ENCODE measurements at places on chromosomes 16 and 17.

GRCh38 chr17:38402897-38403296 lies 25.4 kb upstream of the ARHGAP23 start:
- DNase-seq: no peak

DNA sequence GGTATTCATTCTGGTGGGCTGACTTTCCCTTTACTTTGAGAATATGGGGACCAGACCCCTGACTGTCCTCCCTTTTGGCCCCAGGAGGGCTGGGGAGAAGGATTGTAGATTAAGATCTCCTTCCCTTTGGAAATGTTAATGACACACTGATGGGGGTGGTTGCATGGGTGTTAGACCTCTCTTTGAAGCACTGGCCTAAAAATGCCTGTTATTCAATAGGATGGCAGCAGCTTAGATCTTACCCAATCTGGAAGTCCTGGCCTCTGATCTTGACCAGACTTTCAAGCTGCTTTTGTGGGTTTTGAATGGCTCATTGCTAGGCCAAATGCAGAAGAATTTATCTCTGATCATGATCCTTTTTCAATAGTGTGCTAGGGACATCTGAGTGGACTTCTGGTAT lies 25.7 kb downstream of the MAP3K3 start:
- no peak for DNase-seq

DNA sequence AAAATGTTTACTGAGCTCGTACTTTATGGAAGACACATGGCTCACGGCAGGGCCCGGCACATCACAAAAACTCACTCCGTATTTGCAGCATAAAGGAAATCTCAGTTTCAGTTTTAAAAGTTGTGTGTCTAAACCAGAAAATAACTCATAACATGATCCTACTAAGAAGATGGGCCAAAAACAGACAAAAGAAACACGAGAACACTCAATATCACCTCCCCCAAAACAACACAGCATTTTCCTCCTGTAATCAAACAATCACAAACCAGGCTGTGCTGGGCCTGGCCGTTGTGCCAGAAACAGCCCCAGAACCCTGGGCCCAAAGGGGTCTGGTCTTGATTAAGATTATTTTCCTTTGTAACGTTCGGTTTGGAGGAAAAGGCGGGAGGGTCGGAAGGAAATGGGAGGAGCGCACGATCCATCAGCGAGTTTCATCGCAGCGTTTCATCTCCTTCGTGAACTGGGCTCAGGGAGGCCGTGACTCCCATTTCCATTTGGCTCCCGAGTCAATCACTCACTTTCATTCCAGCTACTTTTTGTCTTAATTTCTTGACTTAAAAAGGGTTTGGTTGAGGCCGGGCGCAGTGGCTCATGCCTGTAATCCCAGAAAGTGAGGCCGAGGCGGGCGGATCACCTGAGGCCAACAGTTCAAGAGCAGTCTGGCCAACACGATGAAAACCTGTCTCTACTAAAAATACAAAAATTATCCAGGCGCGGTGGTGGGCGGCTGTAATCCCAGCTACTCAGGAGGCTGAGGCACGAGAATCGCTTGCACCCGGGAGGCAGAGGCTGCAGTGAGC lies 61.4 kb downstream of the NXN start:
- no peak for DNase-seq

GRCh38 chr16:67326472-67327309 lies at the start of the genes KCTD19 and LRRC36:
Gene KCTD19, minus strand, starts transcription at chr16:67326741. Its CDS starts 34 bp downstream, at chr16:67326707.
Gene LRRC36, plus strand, starts transcription at chr16:67326815. Its CDS starts 48 bp downstream, at chr16:67326863.
- DNase-seq: peak; percentile 34

DNA sequence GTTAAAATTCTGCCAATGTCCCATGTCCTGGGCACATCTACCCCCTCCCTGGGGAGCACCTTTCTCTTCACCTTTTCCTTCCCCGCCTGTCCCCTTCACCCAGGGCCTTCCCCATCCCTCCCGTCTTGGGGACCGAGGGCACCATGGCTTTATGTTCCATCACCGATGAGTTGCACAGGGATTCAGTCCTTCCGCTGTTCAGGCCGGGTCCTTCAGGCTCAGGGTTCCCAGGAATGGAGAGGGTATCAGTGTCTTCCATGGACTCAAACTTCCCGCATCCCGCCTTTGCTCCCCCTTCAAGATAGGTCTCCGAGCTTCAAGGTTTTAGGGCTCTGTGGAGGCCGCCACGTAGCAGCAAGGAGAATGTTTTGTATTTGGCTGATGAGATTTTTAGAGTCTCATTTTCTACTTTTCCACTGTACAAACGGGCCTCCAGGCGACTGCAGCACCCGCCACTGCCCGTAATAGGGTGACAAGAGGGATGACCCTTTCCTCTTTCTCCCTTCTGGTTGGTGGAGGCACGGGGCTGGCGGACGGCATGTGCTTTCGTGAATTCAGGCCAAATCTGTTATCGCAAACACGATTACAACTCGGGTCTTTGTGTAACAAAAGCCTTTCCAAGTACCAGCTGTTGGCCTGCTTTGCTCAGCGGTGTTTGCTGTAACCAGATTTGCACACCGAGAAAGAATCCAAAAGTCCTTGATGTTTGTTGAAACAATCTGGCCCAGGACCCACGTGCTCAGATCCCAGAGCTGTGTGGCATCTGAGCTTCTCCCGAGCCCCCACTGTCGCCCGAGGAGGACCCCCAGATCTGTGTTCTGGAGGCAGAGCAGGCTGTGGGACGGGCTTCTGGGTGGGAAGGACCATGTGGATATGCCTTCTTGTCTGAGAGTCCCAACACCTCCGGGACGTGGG lies 236.3 kb downstream of the SEC14L1 start:
- DNase-seq: no peak

GRCh38 chr16:73086108-73086507 lies 38.2 kb upstream of the ZFHX3 start:
- no peak for DNase-seq

DNA sequence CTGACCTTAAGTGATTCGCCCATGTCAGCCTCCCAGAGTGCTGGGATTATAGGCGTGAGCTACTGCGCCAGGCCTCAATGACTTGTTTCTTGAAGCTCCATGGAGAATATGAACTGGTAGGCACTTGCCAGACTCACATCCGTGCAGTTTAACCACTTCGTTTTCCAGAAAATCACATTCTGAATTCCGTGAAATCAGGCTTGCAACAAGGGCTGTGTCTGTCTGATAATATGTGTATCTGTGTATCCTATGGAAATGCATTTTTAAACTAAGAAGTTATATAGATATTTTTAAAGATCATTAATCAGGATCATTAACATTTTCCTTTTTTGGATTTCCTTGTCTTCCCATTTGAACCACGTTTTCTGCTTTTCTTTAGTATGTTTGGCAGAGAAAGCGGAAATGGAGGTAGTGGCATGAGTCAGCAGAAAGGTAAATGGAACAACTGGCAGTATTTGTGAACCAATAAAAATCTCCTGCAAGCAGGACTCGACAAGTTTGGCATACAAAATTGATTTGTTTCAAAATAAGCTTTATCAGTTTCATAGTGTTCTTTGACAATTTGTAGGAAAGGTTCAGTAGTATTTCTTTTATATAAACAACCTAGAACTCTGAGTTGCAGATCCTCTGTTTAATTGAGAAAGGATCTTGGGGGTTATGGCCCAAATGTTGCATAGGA lies 33.0 kb downstream of the USP10 start:
- no peak for DNase-seq

DNA sequence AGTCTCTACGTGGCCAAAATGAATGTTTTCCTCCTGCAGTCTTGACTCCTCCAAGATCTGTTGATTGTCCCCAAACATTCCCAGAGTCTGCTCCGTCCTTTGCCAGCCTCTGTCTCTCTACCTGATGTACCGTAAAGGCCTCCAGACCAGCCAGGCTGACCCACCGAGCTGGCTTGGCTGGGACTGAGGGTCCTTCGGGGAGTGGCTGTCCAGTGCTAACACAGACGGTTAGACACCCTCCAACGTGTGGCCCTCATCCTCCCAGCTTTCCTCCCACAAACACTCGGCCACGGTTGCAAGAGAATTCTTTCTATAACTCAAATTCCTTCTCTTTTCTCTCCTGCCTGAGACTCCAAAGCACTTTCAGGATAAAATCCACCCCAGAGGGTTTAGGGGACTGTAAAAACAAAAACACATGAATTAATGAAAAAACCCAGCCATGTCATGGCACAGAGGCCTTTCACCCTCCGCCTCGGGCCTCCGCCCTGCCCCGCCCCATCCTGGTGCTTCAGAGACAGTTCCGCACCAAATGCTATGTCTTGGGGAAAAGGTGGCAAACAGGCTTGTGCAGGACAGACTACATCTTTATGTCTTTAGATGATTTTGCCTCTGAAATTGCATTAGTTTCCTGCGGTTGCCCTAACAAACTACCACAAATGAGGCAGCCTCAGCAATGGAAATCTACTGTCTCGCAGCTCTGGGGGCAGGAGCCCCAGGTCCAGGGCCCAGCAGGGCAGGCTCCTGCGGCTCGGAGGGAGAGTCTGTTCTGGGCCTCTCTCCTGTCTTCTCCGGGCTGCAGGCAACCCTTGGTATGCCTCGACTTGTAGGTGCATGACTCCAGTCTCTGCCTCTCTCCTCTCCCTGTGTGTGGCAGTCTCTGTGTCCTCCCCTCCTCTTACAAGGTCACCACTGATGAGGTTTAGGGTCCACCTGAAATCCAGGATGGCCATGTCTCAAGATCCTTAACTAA lies 72.5 kb upstream of the CBX4 start:
- DNase-seq: no peak

DNA sequence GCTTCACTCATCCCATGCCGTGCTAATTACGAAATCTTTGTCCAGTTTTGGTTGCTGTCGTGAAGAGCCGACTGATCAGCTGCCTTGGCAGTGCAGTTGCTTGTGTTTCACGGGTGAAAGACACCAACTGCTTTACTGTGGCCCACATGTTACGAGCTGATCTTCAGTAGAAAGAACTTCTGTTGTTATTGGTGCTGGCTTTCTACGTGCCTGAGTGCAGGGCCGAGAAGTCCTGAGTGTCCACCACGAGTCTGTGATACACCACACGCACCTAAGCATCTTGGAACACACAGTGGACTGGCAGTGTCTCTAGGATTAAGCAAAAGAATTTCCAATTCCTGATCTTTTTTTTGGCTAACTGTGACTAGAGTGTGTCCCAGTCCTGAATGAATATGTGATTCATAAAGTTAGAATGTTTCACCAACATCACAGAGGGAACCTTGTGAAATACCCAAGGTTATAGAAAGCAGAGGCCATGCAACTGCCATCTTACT lies 70.4 kb upstream of the CLEC18A start:
- DNase-seq: no peak

GRCh38 chr16:24609740-24610415 lies 70.5 kb downstream of the RBBP6 start:
- DNase-seq: peak; percentile 11

- DNase-seq: no peak
Measured at GRCh38 chr17:78304549-78305037, 55.3 kb downstream of the SOCS3 start.

- peak; percentile 47 for DNase-seq
Measured at GRCh38 chr17:81926451-81927151, 934 bp downstream of the MAFG start.

- DNase-seq: no peak
Measured at GRCh38 chr16:23929856-23930255, 94.1 kb downstream of the PRKCB start.

DNA sequence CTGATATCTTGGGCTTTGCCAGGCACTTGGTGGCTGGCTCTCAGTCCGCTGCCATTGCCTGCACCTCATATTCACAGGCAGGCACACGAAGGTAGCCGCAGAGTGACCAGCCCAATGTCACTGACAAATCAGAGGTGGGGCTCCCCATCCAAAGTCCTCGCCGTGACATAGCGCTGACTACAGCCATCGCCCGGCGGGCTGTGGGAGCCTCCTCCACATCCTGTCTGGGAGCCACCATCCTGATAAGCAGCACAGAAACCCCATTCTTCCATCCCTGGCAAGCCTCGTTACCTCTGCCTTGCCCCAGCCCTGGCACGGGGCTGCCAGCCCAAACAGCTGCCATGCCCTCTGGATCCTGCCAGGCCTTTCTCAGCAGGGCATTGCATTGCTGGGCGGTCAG lies 437.8 kb downstream of the SLC39A11 start:
- no peak for DNase-seq

GRCh38 chr16:56807011-56807675 lies 57.9 kb upstream of the SLC12A3 start:
- DNase-seq: no peak

DNA sequence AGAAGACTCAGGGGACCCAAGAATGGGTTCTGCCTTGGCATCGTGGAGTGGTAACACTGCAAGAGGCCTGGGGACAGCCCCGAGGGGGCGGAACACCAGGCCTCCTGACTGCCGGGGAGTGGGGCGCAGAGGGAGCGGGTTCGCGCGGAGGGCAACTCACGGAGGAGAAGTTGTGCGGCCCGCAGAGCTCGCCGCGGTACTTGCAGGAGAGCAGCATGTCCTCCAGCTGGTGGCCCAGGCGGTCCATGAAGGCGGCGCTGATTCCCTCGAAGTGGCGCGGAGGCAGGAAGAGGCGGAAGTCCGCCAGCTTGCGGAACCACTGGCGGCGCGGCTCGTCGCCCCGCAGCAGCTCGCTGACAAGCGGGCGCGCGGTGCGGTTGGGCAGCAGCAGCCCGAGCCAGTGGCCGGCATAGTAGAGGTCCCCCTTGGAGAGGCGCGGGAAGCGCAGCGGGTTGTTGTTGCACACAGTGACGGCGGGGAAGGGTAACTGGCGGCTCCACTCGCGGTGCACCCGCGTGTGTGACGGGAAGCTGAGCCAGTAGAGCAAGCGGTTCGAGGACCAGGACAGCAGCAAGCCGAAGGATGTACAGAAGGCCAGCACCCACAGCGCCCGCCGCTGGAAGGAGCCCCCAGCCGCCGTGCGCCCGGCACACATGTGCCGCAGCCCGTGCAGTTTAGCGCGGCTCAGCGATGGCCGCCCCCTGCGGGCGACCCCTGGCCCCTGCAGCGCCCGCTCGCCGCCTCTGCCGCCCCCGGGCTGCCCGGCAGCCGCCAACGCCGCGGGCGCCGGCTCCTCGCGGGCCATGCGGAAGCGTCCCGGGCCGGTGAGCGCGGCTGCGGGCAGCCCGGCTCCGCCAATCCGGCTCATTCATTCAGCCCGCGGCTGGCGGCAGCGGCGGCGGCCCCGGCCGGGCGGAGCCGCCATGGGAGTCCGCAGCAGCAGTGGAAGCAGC lies 1.6 kb downstream of the ASIC2 start:
- DNase-seq: no peak

DNA sequence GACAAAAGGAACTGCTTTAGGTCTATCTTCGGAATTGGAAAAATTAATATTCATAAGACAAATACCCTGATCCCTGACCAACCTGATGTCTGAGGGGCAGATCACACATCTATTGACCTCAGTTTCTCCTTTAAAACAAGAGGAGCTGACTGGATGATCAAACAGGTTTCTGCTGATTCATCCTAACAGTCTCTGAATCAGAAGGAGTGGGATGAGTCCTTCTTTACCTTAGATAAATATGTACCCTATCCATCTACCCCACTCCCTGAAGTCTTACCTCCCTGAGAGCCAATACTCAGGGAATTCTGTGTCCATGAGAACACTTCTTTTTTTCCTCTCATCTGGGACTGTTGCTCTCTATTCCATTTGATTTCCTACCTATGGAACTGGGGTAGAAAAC lies 80.3 kb upstream of the CRHR1 start:
- DNase-seq: no peak

DNA sequence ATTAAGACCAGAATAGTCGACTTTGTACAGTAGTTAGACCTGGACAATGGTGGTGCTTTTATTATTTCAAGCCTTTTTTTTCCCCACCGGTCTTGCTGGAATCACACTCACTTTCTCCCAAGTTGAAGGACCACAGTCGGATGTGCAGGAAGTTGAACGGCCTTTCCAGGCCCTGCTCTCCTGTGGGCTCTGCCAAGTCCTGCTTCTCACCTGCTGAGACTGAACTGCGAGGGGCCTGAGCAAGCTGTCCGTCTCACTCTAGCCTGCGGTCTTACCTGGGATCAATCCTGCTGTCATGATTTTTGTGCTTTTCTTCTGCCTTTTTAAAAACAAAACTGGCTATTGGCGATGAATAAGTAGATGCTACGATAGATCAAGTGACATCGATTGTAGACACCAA lies 1.3 kb downstream of the TLCD3A start:
- DNase-seq: no peak

GRCh38 chr17:67488161-67488560 lies 111.1 kb downstream of the PITPNC1 start:
- no peak for DNase-seq

All from NCI-H446 (cell line).